Mesenteric fat pad (tissue), 1 donor: ENCODE measurements at places on chromosomes 2 and 18. TPM values are rescaled to one million over a fixed set of nuclear protein-coding genes. Genes with fewer than 3 reads are reported as not detected.

DNA sequence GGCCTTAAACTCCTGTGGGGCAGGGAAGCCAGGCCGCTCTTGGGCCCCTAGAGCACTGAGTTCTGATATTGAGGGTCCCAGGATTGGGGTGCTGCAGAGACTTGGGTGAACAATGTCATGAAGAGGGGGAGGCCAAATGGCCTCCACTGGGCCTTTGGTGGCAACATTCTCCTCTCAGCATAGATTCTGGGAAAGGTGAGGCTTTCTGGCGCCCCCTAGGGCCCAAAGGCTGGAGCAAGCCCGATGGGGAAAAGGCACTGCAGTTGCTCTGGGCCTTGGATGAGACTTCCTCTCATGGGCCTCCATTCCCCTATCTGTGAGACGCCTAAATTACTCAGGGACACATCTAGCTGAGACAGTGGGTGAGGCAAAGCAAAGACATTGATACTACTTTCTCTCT, 84.8 kb downstream of the ACAA2 start:
- DNase-seq, result no peak

DNA sequence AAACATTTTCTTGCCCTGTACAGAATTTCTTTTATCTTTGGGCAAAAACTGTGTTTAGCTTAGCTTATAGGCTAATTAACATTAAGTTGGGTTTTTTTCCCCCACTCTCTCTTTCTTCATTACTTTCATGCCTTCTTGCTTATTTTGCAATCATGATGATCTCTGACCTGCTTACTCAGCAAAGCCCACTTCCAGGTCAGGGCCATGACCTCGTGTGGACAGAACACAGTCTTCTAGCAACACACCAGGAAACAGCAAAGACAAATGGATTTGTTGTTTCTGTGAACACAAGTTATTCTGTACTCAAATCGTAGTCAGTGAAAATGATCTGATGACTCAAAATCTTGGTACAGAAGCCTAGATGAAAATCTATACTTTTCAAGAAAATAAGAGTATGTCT, 60.7 kb downstream of the SPATS2L start:
- DNase-seq, result no peak

GRCh38 chr2:140882671-140883620, 1247.9 kb downstream of the LRP1B start:
- DNase-seq, result no peak

DNA sequence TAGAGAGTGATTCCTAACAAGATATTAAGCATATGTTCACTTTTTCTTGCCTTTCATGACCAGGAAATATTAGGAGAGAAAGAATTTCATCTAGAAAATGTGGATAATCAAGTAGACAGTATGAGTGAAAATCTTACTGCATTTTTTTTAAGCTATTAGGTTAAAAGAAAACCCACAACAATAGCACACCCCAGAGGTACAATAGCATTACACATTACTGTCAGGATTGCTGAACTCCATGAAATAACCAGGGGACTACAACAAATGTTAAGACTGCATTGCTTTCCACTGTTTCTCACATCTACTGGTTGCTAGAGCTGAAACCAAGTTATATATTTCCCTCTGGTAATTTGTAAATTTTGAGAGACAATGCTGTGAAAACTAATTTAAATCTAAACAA, 33.7 kb downstream of the KLF7 start:
- no peak for DNase-seq

SH3RF3 gene
- total RNA-seq, result 20.4 TPM
